ENCODE measurements at places on chromosomes 5 and 9.

- DNase-seq: no peak
Measured at GRCh38 chr5:136016945-136017530, 11.8 kb upstream of the TGFBI start.

DNA sequence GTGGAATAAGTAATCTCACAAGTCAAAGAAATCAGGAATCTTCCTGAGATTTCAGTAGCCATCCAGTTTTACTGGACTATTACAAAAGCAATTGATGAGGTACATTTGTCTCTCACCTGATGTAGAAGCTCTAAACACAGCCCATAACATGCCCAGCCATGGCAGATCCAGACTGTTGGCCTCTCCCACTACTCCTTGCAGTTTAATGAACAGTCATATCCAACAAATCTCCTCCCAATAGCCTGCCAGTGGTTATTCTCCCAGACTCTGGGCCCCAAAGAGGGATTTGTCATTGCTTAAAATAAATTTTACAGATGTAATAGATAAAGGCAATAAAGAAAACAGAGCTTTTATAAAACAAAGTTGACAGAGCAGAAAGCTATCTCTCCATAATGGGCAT, 80.8 kb downstream of the ZNF608 start:
- no peak for DNase-seq

GRCh38 chr9:4180907-4181605, 118.8 kb downstream of the GLIS3 start:
- DNase-seq: no peak

- peak; percentile 95 for DNase-seq
Measured at GRCh38 chr9:124218438-124218982, 39.2 kb upstream of the NEK6 start.

DNA sequence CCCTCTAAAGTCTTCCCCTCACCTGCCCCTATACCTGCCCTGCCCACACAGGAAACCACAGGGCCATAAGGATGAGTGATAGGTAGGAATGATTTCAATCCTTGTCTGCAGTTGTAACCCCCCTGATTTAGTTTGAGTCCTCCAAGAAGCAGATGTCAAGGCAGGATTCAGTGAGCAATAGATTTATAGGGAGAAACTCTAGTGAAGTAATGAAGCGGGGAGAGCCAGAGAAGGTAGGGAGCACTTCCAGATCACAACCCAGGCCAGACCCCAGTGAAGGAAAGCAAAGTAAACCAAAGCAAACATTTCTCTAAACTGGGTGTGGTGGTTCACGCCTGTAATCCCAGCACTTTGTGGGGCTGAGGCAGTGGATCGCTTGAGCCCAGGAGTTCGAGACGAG, 22.4 kb downstream of the ENC1 start:
- no peak for DNase-seq

DNA sequence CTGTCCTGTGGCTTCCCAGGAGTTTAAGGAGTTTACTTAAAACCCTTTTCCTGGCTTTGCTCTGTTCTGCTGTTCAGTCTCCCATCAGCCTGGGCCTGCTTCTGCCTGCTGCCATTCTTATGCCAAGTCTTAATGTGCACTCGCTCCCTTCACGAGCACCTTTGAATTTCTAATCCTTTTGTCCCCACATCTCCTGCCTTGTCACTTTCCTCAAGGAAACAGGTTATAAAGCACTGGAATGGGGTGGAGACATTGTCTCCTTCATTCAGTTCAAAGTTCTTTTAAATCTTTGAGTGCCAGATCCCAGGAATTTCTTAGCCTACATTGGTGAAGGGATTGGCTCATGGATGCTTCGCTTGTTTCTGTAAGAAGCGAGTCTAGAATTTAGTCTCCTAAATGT, 87.2 kb upstream of the LIFR start:
- no peak for DNase-seq

- no peak for DNase-seq
Measured at GRCh38 chr5:67100301-67100700, 96.3 kb downstream of the CD180 start.

DNA sequence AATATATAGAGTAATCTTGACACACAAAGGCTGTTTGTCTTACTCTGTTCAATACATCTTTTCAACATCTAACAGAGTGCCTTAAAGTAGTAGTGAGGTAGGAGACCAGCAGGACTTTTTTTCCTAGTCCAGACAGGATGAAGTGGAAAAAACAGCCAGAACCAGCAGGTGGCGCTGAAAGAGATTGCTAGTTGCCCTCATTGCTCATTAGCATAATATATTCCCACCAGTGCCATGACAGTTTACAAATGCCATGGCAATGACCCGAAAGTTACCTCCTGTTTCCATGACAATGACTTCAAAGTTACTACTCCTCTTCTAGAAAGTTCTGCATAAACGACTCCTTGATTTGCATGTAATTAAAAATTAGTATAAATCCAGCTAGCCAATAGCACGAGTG, 387.4 kb downstream of the ACTL7B start:
- DNase-seq: peak; percentile 53

- no peak for DNase-seq
Measured at GRCh38 chr9:109166171-109166770, 778 bp downstream of the FRRS1L start.

- DNase-seq: no peak
Measured at GRCh38 chr9:134630393-134630790, 11.2 kb upstream of the COL5A1 start.

- DNase-seq: no peak
Measured at GRCh38 chr9:82367016-82367415, 378.4 kb downstream of the SPATA31D1 start.

DNA sequence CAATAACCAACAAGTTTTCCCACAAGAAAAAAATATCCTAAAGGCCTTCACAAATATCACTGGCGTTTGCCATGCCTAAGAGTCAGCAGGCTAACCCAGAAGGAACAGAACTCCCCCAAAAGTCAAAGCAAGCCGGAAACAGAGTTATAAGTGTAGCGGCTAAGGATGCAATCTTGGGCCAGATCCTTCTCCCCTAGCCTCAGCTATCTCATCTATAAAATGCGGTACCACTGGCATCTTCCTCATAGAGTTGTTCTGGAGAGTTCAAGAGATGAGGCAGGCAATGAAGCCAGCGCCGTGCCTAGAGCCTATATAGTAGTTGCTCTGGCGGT, 632 bp downstream of the DPM2 start:
- DNase-seq: no peak

- peak; percentile 7 for DNase-seq
Measured at GRCh38 chr5:89343666-89344065, 460.7 kb upstream of the MEF2C start.

GRCh38 chr5:132003982-132004381, 7.5 kb downstream of the ACSL6 start:
- no peak for DNase-seq

GRCh38 chr9:91714020-91714806, 235.8 kb downstream of the ROR2 start:
- peak; percentile 76 for DNase-seq

GRCh38 chr5:15525703-15526275, 25.8 kb downstream of the FBXL7 start:
- DNase-seq: no peak

DNA sequence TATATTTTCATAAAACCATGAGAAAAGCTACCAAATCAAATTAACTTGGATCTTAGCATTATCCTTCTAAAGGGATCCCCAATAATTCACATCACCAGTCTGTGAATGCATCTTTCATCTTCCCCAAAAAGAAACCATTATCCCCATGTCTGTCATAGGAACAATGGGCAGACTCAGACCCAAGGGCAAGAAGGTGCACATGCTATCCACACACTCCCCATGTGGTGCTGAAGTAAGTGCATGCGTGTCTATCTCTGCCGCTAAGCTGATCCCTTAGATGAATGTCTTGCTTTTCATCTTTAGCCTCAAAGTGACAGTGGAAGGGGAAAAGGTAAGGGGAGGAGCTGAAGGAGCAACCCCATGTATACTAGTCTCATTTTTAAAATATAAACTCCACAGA, 10.2 kb downstream of the SPOCK1 start:
- no peak for DNase-seq

GRCh38 chr9:129143031-129143927, 32.1 kb downstream of the PTPA start:
- peak; percentile 71 for DNase-seq

DNA sequence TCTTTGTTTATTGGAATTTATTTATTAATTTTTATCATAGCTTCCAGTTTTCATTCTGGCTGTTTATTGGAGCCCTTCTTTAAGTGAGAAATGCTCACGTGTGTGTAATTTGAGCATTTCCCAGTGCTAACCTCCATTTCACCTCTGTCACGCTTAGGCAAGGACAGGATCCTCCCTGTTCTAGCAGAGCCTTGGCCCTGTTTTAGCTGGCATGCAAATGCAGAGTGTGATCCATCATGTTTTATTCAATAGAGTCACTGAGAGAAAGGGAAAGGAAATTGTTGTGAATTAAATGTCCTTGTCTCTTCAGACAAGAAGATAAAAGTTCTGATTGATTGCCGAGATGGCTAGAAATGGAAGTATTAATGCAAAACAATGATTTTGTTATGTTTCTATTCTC, 137.3 kb upstream of the ACO1 start:
- no peak for DNase-seq

- peak; percentile 77 for DNase-seq
Measured at GRCh38 chr9:4738866-4739586, 2.0 kb downstream of the AK3 start.

GRCh38 chr9:127131871-127132270, 9.4 kb upstream of the ANGPTL2 start:
- no peak for DNase-seq

DNA sequence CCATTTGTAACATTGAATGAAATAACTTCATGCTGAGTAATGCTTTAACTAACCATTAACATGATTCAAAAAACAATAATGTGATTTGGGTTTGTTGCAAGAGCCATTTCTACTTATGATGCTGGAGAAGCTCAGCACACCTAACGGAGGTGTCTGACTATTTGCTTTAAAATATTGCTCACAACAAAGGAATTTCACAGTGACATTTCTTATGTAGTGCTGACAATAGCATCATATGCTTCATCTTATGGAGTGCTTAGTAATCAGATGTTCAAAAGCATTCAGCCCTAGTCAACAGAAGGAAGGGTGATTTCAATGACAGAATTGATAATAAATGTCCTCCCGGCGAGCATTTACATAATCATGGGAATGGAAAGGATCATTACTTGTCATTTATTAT, 1003.3 kb upstream of the COX7C start:
- DNase-seq: no peak

- no peak for DNase-seq
Measured at GRCh38 chr9:108017671-108018070, 528.1 kb upstream of the KLF4 start.

GRCh38 chr5:149757197-149757947, 27.3 kb downstream of the PPARGC1B start:
- no peak for DNase-seq

DNA sequence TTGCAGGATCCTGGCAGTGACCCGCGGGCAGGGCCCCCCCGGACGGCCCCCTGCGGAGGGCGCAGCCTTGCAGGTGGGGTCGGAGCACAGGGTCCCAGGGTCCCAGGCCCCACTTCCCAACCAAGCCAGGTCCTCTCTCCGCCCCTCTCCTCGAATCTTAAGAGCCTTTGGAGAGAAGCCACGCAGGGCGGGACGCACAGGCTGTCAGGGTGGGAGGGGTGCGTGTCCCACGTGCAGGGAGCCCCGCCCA, 18.4 kb upstream of the EGFL7 start:
- no peak for DNase-seq

DNA sequence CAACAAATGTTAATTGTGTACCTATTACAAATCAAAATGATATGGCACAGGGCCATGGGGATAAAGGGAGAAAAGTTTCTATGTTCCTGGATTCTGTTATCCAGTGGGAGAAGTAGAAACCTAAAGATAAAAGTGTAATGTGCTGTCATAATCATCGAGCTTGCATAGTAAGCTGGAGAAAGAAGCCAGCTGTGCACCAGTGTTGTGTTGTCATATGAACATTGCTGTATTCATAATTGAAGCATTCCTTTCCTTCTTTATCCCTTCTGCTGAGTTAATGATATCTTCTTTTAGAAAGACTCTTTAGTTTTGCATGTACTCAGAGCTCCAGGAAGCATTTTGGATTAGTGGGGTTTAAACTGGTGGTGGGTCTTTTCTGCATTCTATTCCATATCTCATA, 39.5 kb downstream of the NTRK2 start:
- no peak for DNase-seq

DNA sequence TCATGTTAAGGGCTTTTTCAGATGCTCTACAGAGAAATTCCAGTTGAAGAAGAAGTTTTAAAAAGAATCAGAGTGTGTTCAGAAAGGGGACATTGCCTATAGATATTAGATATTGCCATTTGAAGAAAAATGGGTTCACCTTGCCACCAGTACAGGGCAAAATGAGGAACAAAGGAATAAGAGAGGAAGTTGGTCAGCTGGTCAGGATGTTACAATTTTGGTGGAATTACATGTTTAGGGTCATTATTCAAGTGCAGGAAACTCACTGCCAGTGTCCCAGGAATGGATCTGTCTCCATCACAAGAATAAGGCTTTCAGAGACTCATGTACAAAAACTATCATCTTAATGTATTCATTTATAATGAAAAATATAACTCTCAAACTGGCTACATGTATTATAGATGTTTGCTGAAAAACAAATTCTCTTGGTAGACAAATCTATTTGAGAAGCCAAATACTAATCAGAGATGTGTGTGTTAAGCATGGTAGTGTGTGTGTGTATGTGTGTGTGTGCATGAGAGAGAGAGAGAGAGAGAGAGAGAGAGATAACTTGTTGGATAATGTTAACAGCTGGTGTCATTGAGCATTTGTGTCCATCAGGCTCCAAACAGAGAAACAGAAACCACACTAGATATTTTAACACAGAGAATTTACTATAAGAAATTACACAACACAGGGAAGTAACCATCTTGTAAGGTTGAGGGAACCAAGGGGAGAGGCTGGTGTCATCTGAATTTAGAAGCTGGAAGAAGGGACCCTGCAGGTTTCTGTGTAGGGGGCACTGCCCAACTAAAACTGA, 5.0 kb upstream of the C1QTNF3 start:
- peak; percentile 14 for DNase-seq

- DNase-seq: no peak
Measured at GRCh38 chr9:134461426-134461982, 135.2 kb downstream of the RXRA start.

- no peak for DNase-seq
Measured at GRCh38 chr9:112780450-112781036, 30.0 kb downstream of the SNX30 start.

- no peak for DNase-seq
Measured at GRCh38 chr5:145856285-145856818, 16.5 kb downstream of the GRXCR2 start.

GRCh38 chr9:133204993-133205336, 4.1 kb downstream of the OBP2B start:
- DNase-seq: no peak

DNA sequence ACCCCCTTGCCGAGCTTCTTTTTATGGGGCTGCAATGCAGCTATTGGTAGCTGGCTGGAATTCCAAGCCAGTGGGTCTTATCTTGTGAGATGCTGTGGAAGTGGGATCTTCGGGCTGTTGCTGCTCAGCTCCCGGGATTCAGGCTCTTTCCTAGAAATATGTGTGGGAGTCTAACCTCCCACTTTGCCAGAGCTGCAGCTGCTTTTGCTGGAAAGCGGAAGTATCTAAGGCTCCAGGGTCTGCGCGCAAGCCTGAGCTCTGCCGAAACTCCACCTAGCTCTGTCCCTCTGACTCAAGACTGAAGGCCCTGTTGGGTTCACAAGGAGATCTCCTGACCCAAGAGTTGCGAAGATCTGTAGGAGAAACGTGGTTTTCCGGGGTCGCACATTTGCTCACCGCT, 151.1 kb upstream of the ANKRD55 start:
- DNase-seq: peak; percentile 96

Measured in NB4 (cell line).